ENCODE measurements at places on chromosomes 16 and 17.

GRCh38 chr17:50139950-50140885 lies 10.3 kb upstream of the SAMD14 start:
- DNase-seq = peak; percentile 74

DNA sequence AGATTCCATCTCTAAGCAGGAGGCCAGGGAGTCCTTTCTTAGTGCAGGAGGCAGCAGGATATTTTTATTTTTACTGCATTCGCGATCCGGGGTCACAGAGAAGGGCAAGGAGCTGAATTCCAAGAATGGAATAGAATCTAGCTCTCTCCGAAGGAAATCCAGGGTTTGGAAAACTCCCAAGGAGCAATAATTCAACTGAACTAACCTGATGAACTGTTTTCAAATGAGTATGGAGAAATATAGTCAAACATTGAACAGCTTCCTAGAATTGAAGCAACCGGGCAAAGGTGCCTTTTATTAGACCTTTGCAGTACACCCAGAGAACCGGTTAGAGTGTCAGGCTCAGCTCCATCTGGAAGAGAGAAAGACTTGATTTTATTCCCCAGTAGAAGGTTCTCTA lies 120.7 kb upstream of the MAF start:
- DNase-seq = no peak

DNA sequence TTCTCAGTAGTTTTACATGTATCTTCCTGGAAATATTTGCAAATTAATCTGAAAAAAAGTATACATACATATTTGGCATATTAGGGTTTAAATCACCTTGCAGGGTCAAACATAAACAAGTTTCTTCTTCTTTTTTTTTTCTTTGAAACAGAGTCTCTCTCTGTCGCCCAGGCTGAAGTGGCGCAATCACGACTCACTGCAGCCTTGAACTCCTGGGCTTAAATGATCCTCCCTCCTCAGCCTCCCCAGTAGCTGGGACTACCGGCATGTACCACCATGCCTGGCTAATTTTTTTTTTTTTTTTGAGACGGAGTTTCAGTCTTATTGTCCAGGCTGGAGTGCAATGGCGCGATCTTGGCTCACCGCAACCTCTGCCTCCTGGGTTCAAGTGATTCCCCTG lies 12.6 kb upstream of the FUS start:
- no peak for DNase-seq

GRCh38 chr16:70774261-70774660 lies 26.7 kb downstream of the VAC14 start:
- no peak for DNase-seq

- DNase-seq = no peak
These were observed 60.6 kb downstream of the RAB11FIP4 start for GRCh38 chr17:31452101-31452500.
